ENCODE measurements at places on chromosomes 11 and 22.

DNA sequence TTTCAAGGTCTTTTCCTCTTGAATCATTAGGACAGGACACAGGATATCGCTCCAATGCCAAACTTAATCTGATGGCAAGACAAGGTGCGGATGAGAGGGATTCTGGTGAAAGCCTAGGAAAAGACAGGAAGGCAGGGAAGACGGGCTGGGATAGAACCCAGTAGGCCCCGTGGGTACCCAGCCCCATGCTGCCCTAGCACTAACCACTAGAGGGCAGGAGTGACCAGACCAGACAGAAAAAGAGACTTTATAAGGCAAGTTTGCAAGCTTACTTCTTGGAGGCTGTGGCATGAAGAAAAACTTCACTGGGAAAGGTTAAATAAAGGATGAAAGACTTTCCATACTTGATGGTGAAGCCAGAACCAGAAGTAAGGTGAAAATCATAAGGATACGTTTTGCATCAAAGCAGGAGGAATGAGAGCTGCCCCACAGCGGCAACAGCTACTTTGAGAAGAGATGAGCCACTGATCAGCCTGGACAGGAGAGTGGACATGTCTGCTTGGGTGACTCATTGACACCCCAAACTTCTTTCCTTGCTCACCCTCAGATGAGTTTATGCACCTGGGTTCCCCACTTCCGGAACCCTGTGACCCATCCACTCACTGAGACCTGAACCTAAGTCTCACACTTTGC lies 39.8 kb downstream of the SYN3 start:
- DNase-seq = no peak

GRCh38 chr22:29768052-29768693 lies 1.0 kb downstream of the UQCR10 start:
- DNase-seq = no peak

GRCh38 chr11:116427903-116428637 lies 344.7 kb downstream of the BUD13 start:
- no peak for DNase-seq

DNA sequence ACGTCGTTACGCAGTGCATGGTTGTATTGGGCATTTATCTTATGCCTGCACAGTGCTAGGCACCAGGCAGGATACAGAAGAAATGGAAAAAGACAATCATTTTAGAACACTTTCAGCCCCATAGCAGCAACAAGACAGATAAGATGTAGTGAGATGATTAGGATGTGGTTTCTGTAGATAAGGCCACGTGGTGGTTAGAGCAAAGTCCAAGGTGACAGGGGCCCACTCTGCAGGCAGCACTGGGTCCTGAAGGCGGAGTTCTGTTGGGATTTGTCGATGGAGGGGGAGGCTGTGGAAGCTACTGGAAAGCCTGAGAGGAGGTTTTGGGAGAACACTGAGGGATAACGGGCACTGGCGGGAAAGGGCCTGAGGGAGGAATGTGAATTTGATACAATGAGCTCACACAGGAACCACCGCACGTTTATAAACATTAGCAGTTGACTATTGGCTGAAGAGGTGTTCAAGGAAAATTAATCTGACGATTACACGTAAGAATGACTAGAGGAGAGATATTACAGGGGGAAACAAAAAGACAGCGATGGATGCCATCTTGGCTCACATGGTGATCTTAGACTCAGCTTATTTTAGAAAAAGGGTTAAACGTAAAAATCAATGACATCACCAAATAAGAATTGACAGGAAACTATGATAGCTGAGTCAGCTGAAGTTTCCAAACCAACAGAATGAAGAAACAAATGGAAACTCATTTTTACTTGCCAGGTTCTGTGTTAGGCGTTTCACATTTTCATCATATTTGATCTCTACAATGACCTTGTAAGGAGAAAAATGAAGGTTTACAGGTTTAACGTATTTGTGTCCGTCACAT lies 551.0 kb downstream of the OPCML start:
- DNase-seq = no peak

- no peak for DNase-seq
Measured at GRCh38 chr22:29946220-29946619, 63.2 kb downstream of the MTMR3 start.

- no peak for DNase-seq
Measured at GRCh38 chr11:118291477-118292135, 12.9 kb upstream of the CD3E start.

GRCh38 chr22:37843741-37844089 lies 419 bp downstream of the ANKRD54 start:
- no peak for DNase-seq

- no peak for DNase-seq
Measured at GRCh38 chr11:64685536-64685935, 37.5 kb downstream of the NRXN2 start.

- no peak for DNase-seq
Measured at GRCh38 chr11:66338276-66339161, 2.3 kb upstream of the RIN1 start.

DNA sequence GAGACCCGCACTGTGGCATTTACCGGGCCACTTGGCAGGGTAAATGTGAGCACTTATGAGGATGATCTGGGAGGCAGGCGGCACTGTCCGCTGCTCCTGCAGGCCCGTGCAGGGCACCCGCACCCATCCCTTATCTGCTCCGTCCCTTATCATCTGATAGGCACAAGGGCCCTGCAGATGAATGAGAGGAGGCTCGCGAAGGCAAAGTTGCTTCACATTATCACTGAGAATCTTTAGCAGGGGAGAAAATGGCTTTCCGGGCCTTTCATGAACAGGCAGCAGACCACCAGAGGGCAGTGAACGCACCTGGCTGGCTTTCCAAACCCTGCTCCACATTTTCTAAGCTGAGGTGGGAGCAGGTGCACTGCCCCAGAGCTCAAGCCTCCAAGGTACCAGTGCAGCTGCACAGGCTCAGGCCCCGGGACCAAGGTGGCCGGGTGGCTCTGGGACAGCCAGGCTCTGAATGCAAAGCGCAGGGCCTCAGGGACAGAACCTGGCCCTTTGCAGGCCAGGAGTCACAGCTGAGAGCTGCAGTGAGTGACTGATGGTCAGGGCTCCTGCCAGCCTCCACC lies 165.6 kb downstream of the SHANK2 start:
- no peak for DNase-seq

- DNase-seq = no peak
Measured at GRCh38 chr11:19368726-19369375, 128.1 kb upstream of the E2F8 start.

- DNase-seq = no peak
Measured at GRCh38 chr22:46139895-46140350, 10.4 kb upstream of the PPARA start.

DNA sequence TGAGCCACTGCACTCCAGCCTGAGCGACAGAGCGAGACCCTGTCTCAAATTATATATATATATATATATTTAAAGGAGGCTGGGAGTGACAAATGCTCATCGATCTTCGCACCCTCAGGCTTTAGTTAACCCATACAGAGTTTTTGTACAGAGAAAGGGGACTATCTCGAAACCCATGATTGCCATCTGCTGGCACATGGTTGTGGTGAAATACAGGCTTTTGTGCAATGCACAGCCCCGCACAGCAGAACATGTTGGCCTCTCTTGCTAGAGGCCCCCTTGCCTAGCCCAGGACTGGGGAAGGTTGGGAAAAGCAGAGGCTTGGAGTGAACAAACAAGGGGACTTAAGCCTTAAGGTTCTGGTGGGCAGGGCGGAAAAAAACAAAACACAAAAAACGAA lies 3.6 kb downstream of the MYBPC3 start:
- no peak for DNase-seq
